Ascending aorta (tissue), 2 donors: ENCODE measurements at places on chromosomes 2 and 18. TPM values are rescaled to one million over a fixed set of nuclear protein-coding genes. Genes with fewer than 3 reads are reported as not detected.
A peak's percentile ranks its signal among the peaks of the same experiment; 100 is the strongest.

DNA sequence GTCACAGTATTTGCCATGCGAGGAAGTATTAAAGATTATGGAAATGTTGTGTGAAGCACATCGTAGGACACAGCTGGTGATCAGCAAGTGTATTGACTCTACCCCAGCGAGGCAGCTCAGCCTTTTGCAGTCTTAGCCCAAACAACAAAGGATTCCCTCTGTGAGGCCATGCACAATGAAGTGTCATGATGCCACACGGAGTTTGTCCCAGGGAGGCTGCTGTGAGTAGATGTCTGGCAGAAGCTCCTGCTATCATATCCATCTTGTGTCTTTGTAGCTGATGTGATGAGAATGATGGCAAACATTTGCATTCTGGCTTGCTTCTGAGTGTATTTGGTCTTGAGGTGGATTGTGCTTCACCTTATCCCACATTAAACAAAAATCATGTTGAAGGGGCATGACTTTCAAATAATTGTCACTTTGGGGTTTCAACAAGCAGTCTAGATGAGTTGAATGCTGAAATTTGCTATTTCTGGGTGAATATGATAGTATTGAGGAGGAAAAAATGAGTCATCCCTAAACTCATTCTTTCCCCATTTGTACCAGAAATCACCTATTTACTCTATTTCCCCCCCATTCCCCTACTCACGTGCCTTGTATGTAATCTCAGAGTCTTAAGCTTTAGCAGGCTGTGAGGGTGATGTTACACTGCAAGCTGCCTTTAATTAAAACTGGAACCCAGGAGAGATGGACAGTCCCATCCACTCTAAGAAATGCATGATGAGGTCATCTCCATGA lies 273.5 kb downstream of the RNF144A start:
- H3K27ac ChIP-seq: no peak overlapping the region
- H3K4me1 ChIP-seq: no peaks in the 10 kb centered on the region
- DNase-seq: no peak
- H3K27me3 ChIP-seq: no peaks in the 10 kb centered on the region
- H3K36me3 ChIP-seq: no peaks in the 10 kb centered on the region

The CCBE1 gene
- 0.32 TPM for total RNA-seq

The RNF181 gene
- 157 TPM for total RNA-seq

DNA sequence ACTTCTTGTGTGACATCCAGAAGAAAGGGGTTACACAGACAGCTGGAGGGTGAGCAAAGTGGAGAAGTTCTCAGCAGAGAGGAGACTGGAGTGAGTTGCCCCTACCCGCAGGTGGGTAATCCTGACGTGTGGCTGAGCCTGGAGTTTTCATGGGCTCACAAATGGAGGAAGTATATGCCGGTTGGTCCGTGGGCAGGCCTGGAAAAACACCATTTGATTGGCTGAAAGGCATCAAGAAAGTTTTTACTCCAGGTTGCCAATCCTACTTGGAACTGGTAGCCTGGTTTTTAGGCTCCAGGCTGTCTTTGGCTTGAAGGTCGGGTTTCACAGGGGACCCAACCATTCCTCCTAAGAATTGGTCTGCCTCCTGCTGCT lies 1177.4 kb upstream of the LRRTM1 start:
- no peaks in the 10 kb centered on the region for H3K4me1 ChIP-seq
- H3K27ac ChIP-seq: no peak overlapping the region
- no peak overlapping the region for H3K4me3 ChIP-seq
- no peak for DNase-seq

DNA sequence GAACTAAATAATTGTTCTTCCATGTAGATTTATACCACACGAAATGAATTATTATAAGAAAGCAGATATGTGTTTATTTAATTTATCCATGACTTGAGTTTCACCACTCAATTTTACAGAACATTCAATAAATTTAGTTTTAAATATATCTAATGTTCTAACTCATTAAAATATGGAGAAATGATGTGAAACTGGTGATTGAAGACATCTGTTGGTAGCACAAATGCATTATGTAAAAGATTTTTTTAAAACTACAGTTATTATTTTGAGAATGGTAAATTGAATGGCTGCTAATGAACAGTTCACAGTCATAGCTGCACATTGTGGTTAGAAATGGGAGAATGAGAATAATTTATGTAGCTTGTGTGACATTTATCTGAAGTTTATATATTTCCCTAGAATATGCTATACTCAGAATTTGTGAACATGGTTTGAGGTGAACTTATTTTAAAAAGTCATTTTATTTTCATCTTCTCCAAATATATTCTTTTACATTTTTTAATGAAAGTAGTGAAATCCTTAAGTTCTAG lies 203.5 kb downstream of the DPP4 start:
- no peaks in the 10 kb centered on the region for H3K4me1 ChIP-seq
- H3K27me3 ChIP-seq: no peaks in the 10 kb centered on the region
- H3K27ac ChIP-seq: no peak overlapping the region
- no peaks in the 10 kb centered on the region for H3K36me3 ChIP-seq

GRCh38 chr2:101382442-101382841 lies 4.9 kb downstream of the CREG2 start:
- peaks cover 7% of the 10 kb centered on the region for H3K4me1 ChIP-seq
- H3K27me3 ChIP-seq: no peaks in the 10 kb centered on the region
- no peaks in the 10 kb centered on the region for H3K36me3 ChIP-seq
- H3K4me3 ChIP-seq: no peak overlapping the region

The CCDC141 gene
- total RNA-seq: 2.0 TPM

DNA sequence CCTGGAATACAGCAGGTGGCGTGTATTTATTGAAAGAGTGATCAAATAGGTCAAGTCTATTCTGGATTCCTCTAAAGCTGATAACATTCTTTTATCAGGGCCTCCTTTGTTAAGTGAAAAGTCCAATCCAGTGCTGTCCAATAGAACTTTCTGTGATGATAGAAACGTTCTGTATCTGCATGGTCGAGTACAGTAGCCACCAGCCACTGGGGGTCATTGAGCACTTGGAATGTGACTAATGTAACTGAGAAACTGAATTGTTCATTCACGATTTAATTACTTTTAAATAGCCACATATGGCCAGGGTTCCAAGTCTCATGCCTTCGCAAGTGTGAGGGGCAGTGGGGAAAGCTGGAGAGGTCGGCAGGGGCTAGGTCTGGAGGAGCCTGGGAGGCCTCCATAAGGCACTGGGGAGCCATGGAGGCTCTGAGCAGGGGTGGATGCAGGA lies 20.5 kb downstream of the SH2D6 start:
- peak overlapping the region; percentile 90 for H3K27ac ChIP-seq
- H3K4me3 ChIP-seq: no peak overlapping the region
- peaks cover 18% of the 10 kb centered on the region for H3K4me1 ChIP-seq
- no peaks in the 10 kb centered on the region for H3K36me3 ChIP-seq

The DNMT3A gene
- 33.6 TPM for total RNA-seq

GRCh38 chr2:171238946-171239345 lies 78.3 kb upstream of the TLK1 start:
- H3K36me3 ChIP-seq: no peaks in the 10 kb centered on the region
- H3K27ac ChIP-seq: no peak overlapping the region
- H3K27me3 ChIP-seq: no peaks in the 10 kb centered on the region
- H3K4me1 ChIP-seq: no peaks in the 10 kb centered on the region

The SETBP1 gene
- 23.5 TPM for total RNA-seq

DNA sequence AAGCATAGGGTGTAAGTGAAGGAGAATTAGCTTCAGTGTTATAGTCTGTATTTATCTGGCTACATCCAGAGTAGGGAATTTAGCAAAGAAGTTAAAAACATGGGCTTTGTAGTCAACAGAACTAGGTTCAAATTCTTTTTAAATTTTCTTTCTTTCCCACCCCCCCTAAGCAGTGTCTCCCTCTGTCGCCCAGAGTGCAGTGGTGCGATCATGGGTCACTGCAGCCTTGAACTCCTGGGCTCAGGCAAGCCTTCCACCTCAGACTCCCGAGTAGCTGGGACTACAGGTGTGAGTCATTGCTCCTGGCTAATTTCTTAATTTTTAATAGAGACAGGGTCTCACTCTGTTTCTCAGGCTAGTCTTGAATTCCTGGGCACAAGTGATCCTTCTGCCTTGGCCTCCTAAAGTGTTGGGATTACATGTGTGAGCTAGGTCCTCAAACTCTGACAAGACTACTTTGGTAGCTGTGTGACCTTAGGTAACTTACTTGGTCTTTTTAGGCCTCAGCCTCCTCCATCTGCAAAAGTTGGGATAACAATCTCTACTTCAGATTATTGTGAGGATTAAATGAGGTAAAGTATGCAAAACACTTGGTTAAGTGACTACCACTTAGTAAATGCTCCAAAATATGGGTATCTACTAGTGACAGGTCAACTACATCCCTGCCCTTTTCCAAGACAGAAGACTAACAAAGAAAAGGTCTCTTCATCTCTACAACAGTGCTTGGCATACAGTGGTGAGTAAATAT lies 17.8 kb downstream of the DOK1 start:
- no peaks in the 10 kb centered on the region for H3K36me3 ChIP-seq
- H3K27me3 ChIP-seq: no peaks in the 10 kb centered on the region
- no peaks in the 10 kb centered on the region for H3K4me1 ChIP-seq
- H3K27ac ChIP-seq: no peak overlapping the region
- H3K4me3 ChIP-seq: no peak overlapping the region
- no peak for DNase-seq

The TDRD15 gene
- not detected for total RNA-seq

DNA sequence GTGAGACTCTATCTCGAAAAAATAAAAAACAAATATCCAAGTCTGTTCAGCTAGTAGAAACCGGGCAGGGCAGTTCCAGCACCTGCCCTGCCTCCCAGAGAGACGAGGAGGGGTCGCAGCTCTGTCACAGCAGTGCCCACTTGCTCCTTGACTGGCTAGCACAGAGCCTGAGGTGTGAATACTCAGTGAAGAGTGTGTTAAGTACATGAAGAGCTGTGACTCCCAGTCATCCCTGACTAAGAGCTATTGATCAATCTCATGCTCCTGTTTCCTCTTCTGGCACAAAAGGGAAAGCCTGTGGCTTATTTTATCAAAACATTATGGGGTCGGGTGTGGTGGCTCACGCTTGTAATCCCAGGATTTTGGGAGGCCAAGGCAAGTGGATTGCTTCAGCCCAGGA lies 83.0 kb upstream of the FZD7 start:
- no peak for DNase-seq
- H3K27me3 ChIP-seq: no peaks in the 10 kb centered on the region
- no peak overlapping the region for H3K4me3 ChIP-seq
- no peaks in the 10 kb centered on the region for H3K4me1 ChIP-seq
- H3K27ac ChIP-seq: no peak overlapping the region

DNA sequence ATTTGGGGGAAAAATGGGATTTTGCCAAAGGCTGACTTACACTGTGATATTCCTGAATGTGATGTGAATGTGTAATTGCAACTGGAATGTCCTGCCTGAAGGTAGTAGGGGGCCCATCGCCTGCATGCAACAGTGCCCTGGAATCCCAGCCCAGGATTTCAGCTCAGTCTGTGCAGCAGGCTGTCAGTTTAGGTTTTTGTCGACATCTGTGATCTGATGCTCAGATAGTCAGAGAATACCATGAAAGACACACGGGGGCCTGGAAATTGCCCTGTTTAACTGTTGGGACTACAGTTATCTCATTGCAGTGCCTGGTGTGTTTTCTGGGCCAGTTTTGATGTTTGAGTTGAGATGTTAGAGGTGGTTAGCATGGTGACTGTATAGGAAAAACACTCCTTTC lies 84.5 kb upstream of the HK2 start:
- no peaks in the 10 kb centered on the region for H3K36me3 ChIP-seq
- no peak overlapping the region for H3K4me3 ChIP-seq
- H3K4me1 ChIP-seq: no peaks in the 10 kb centered on the region
- H3K27me3 ChIP-seq: no peaks in the 10 kb centered on the region

- DNase-seq: no peak
- no peak overlapping the region for H3K4me3 ChIP-seq
- H3K4me1 ChIP-seq: no peaks in the 10 kb centered on the region
- H3K36me3 ChIP-seq: no peaks in the 10 kb centered on the region
These were observed 28.7 kb upstream of the SLC25A52 start for GRCh38 chr18:31789409-31789808.

The PRSS56 gene
- total RNA-seq: not detected

- H3K36me3 ChIP-seq: no peaks in the 10 kb centered on the region
- no peak overlapping the region for H3K4me3 ChIP-seq
- H3K4me1 ChIP-seq: peaks cover 22% of the 10 kb centered on the region
- no peaks in the 10 kb centered on the region for H3K27me3 ChIP-seq
- H3K27ac ChIP-seq: peak overlapping the region; percentile 64
These were observed 219.6 kb downstream of the LTBP1 start for GRCh38 chr2:33166287-33166881.

DNA sequence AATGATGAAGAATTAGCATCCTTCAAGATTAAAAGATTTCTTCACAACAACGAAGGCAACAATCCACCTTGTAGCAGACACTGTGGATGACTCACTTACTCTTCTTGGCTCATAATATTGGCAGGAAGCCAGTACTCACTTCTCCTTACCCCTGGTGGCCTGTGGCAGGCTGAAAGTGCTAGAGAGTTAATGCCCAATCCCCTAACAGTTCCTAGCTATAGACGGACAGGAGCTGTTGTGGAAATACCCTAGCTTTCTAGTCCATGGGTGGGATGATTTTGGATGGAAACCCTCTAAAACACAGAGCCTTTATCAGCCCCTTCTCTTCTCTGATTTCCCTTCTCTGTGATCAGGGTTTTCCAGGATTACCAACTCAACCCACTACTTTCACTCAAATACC lies 128.6 kb upstream of the NYAP2 start:
- no peaks in the 10 kb centered on the region for H3K4me1 ChIP-seq
- H3K36me3 ChIP-seq: no peaks in the 10 kb centered on the region
- no peaks in the 10 kb centered on the region for H3K27me3 ChIP-seq
- no peak overlapping the region for H3K4me3 ChIP-seq
- H3K27ac ChIP-seq: no peak overlapping the region

DNA sequence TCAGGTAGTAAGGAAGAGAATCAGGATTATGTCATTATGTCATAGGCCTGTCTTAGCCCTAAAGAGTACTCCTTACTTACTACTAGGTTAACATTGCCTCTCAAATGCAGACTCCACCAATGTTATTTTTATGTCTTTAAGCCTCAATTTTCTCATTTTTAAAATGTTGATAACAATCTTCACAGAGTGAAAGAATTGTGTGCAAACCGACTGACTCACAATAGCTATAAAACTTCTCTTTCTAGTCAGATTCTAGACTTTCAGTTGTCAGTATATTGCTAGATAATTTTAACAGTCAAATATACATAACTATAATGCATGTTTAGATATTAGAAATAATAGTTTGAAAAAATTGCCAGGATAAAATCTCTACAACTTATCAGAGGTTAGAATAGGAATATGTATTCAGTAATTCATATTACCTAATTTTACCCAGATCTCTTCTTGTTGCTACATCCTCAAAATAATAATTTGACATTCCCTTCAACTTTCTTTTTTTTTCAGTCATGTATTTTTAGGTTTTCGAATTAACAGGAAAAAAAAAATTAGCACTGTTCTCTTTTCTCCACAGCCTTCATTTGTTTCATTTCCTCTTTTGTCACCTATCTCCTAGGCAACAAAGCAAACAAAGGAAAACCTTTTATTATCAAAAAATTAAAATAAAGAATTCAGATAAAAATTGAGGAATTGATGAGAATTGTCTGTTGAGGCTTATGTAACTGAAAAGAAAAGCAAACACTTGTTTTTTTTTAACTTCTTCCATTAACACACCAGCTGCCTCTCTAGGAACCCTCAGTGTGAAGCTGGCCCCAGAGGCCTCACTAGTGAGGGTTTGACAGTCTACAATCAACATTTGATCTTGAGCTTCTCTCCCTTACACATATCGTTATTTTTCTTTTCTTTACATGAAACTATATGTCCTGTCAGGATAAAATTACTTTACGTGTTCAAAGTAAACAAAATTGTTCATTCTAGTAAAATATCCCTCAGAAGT lies 279.0 kb downstream of the CALCRL start:
- H3K4me3 ChIP-seq: no peak overlapping the region
- no peak for DNase-seq
- H3K4me1 ChIP-seq: no peaks in the 10 kb centered on the region
- no peaks in the 10 kb centered on the region for H3K36me3 ChIP-seq
- H3K27me3 ChIP-seq: no peaks in the 10 kb centered on the region
- H3K27ac ChIP-seq: no peak overlapping the region

GRCh38 chr2:190210471-190210870 lies 109.2 kb downstream of the HIBCH start:
- no peak for DNase-seq
- peaks cover 4% of the 10 kb centered on the region for H3K36me3 ChIP-seq
- H3K4me1 ChIP-seq: peaks cover 15% of the 10 kb centered on the region
